Cardiac septum (tissue), 1 donor: ENCODE measurements at places on chromosomes 4 and X. TPM values are rescaled to one million over a fixed set of nuclear protein-coding genes. Genes with fewer than 3 reads are reported as not detected.

GRCh38 chr4:86117705-86118302 lies 242.0 kb downstream of the MAPK10 start:
- no peak for DNase-seq

- DNase-seq, result no peak
Measured at GRCh38 chr4:186137196-186137794, 32.8 kb downstream of the FAM149A start.

DNA sequence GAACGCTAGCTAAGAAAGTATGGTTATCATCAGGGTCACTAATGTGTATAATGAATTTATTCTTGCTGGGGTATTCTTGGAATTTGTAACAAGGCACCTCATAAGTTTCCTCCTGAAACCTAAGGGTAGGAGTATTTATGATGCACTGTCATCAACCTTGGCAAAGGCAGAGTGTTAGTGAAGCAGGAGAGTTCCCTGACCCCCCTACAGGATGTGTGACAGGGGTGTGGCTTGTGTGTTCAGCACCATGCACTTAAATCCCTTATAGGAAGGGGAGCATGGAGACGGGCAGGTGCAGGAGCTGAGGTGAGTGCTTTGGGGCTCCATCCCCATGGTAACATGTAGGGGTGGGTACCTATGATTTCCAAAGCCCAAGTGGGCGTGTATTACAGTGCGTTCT lies 237.7 kb downstream of the GALNTL6 start:
- DNase-seq, result no peak

DNA sequence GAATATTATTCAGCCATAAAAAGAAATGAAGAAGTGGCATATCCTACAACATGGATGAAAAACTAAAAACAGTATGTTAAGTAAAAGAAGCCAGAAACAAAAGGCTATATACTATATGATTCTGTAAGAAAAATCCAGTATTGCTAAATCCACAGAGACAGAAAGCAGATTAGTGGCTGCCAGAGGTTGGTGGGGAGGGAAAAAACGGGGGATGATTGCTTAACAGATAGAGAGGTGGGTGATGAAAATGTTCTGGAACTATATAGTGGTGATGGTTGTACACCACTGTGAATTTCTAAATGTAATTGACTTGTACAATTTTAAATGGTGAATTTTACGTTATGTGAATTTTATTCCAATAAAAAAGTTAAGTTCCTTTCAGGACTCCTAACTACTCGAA lies 157.6 kb upstream of the SH3RF1 start:
- DNase-seq, result no peak

GRCh38 chr4:99591757-99592156 lies 17.1 kb downstream of the MTTP start:
- DNase-seq, result no peak

DNA sequence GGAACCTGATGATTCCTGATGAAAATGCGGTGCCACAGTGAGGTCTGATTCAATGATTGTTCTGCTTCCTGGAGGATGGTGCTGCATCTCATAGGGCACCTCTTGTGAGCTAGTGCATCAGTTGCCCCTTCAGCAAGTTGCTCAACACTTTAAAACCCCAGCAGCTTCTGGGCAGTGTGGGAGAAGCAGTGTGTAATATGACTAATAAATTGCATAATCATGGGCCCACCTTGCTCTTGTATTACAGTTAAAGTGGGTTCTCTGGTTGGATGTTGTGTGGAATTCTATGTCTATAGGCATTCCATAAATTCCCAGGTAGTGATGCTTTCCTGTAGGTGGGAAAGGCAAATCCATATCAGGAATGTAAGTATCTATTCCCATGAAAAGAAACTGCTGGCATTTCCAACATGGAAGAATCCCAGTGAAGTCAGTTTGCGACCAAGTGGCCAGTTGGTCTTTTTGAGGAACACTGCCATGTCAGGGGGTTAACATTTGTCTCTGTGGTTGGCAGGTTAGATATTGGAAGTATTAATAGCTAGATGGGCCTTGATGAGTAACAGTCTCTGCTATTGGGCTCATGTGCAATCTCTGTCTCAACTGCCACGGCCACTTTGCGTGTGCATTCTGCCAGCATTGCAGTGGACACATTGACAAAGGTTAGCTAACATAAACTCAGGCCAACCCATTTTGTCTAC lies 121.1 kb upstream of the OTUD4 start:
- DNase-seq, result no peak

- DNase-seq, result no peak
Measured at GRCh38 chr4:145076469-145076855, 21.5 kb downstream of the ANAPC10 start.

GRCh38 chrX:120697053-120697452 lies 67.2 kb upstream of the C1GALT1C1 start:
- DNase-seq, result no peak

DNA sequence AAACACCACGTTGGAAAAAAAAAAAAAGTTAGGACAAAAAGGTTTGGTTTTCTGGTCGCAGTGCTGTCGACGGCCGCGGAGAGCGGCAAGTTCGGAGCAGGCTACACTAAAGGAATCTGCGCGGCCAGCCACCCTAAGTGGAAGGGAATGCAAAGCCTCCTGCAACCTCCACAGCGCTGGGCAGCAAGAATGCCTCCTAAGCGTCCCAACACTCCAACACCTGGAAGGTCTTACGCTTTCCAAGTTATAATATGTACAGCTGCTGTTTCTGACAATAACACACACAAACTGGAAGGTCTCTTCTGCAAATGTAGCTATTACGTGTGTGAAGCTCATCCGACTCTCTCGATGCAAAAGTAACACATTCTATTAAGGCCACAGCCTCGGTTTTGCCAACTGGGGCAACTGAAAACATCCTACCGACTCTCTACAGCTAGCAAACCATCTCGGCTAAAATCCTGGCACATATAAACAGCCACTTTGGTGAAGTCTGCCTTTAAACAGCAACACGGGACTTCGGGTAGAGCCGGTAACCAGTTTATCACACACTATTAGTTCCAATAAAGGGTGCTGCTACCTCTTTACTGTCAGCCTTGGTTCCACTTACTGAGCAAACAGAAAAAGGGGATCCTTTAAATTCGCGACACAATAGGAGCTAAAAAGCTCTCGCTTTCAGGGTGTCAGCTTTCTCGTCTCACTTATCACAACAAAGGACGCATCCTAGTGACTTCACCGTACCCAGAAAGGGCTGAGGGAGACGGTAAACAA lies 895 bp downstream of the SMIM14 start:
- DNase-seq, result no peak

DNA sequence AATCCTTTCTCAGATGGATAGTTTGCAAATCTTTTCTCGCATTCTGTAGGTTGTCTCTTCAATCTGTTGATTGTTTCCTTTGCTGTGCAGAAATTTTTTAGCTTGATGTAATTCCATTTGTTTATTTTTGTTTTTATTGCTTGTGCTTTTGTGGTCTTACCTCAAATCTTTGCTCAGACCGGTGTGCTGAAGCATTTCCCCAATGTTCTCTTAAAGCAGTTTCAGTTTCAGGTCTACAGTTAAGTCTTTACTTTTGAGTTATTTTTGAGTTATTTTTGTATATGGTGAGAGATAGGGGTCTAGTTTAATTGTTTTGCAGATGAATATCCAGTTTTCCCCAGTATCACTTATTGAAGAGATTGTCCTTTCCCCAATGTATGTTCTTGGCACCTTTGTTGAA lies 18.2 kb upstream of the SLC25A14 start:
- no peak for DNase-seq

The ZC4H2 gene
- 4.8 TPM for total RNA-seq

The DUSP9 gene
- total RNA-seq, result not detected
